ENCODE measurements at places on chromosomes 5 and 9. TPM values are rescaled to one million over a fixed set of nuclear protein-coding genes. Genes with fewer than 3 reads are reported as not detected.

Gene SLC46A2
- total RNA-seq = not detected

Gene RHOBTB3
- total RNA-seq = 5.0 TPM

Gene CTSV
- total RNA-seq = not detected

Gene FOXI1
- total RNA-seq = not detected

Gene BTNL3
- total RNA-seq = not detected

Gene CCDC192
- total RNA-seq = not detected

Gene SPATA31D4
- not detected for total RNA-seq

- DNase-seq = no peak
Observed at GRCh38 chr9:75582870-75583269, 307.6 kb upstream of the PCSK5 start.

DNA sequence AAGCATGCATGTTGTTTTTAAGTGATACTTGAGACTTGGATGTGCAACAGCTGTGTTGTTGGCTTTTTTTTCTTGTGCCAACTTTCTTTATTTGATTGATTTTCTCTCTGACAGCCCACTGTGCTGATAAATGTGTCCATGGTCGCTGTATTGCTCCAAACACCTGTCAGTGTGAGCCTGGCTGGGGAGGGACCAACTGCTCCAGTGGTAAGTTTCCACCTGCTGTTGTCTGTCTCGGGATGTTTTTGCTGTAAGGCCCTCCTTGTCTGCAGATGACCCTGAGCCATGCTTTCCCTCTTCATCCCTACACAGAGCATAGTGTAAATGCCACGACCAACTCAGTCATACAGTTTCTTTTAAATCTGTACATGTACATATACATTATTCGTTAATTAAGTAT is 79.2 kb downstream of the MEGF10 start:
- no peak for DNase-seq

DNA sequence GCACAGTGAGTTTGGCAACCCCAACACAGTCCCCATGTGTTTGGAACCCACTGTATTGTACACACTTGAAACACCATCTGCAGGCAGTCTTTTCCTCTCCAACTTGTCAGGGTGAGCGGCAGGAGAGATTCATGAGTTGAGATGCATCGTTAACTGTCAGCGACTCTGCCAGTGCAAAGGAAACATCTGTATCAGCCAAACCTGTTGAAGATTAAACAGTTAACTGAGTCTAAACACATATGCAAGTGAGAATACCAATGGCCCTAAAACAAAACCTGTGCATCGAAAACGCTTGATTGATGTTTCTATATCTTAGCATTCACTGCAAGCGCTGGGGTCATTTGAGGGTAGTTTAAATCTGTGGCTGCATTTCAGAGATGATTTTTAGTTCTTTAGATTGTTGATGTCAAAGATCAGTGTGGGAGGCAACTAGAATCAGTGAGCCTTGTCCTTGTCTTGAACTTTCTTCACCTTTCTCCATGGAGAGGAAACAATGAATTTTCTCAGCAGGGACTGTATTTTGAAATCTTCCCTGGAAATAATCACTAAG is 41.3 kb upstream of the PAM start:
- DNase-seq = no peak

DNA sequence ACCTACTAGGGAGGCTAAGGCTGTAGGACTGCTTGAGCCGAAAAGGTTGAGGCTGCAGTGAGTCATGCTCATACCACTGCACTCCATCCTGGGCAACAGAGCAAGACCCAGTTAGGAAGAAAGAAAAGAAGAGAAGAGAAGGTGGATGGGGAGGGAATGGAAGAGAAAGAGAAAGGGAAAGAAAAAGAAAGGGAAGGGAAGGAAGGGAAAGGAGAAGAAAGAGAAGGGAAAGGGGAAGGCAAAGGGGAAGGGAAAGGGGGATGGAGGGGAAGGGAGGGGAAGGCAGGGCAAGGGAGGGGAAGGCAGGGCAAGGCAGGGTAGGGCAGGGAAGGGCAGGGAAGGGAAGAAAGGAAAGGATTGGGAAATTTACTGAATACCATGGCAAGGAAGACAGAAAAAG is 157.0 kb downstream of the ACTL7B start:
- DNase-seq = no peak

GRCh38 chr5:163760498-163760897 is 255.1 kb downstream of the MAT2B start:
- DNase-seq = no peak

DNA sequence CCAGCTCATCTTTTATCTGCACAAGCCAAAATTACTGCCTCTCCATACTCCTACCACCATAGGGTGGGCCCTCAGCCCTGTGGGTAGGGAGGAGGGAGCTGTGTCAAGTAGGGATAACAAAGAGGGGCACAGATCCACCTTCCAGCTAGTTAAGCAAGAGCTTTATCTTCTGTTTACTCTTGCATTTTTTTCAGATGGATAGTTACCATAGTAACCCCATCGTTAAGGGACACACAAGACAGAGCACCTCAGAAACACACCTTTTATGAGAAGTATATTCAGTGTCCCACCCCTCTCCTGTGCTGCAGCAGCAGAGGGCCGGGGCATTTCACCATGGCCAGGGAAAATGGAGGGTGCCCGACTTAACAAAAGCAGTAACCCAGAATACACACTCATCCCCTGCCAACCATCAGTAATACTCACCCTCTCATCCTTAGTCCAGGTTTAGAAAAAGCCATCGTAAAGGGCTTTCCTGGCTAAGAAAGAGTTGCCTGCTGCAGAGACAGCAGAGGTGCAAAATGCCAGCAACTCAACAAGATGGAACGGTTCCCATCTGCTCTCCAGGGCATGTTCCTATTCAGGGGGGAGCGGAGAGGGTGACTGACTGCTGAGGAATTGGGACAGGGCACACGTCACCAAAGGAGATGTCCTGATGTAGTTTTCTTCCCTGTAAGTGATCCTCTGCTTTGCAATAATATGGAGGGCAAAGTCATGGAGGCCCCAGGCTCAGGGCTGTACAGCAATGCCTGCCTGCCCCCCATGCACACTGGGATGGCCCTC is 25.1 kb downstream of the MACROH2A1 start:
- no peak for DNase-seq

- no peak for DNase-seq
Observed at GRCh38 chr9:131620764-131621520, 75.6 kb downstream of the PRRT1B start.

GRCh38 chr5:82336226-82336958 is 58.2 kb upstream of the RPS23 start:
- no peak for DNase-seq

DNA sequence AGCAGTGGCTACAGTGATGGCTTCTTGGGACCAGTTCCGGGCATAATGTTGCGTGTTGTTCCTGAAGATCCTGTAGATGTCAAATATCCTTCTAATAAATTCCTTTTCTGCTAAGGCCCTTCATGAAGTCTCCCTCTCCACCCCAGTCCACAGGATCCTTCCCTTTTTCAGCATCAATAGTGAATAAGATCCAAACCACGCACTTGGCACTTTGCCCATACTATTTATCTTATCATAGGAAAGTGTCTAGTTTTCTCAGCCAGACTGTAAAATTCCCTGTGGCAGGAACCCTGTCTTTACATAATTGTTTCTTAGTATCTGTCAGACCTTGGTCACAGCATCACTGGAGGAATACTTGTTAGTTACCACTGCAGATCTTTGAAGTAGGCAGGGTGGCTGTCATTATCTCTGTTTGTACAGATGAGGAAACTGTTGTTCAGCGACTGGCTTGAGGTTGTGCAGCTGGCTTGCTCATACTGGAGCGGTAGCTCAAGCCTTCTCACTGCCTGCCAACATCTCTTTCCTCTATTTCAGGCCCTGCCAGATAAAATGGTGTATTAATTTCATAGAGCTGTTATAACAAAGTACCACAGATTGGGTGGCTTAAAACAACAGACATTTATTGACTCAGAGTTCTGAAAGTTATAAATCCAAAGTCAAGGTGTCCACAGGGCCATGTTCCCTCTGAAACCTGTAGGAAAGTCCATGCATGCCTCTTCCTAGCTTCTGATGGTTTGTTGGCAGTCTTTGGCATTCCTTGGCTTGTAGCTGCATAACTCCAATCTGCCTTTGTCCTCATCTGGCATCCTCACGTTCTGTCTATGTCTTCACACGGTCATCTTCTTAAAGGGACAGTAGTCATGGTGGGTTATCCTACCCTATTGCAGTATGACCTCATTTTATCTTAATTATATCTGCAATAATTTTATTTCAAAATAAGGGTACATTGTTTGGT is 33.5 kb upstream of the APC start:
- DNase-seq = no peak

GRCh38 chr5:141476132-141476911 is 556 bp downstream of the PCDHGC3 start:
- no peak for DNase-seq

- no peak for DNase-seq
Observed at GRCh38 chr5:14309878-14310531, 166.9 kb downstream of the TRIO start.

GRCh38 chr5:147863454-147864158 is 14.9 kb upstream of the SCGB3A2 start:
- DNase-seq = no peak

DNA sequence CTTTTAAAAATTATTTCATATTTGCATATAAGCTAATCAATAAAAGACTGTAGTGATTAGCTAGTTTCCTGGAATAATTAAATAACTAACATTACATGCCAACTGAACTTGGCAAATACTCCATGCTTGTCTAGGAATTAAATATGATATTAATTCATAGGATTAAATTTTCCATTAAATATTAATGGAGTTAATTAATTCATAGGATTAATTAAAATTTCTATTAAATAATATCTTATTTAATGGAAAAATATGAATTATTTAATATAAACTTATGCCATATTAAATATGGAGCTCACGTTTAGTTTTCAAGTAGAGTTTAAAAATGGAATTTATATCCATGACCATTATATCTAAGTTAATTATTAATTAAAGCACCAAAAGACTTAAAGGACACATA is 517.8 kb upstream of the DAB2 start:
- no peak for DNase-seq

DNA sequence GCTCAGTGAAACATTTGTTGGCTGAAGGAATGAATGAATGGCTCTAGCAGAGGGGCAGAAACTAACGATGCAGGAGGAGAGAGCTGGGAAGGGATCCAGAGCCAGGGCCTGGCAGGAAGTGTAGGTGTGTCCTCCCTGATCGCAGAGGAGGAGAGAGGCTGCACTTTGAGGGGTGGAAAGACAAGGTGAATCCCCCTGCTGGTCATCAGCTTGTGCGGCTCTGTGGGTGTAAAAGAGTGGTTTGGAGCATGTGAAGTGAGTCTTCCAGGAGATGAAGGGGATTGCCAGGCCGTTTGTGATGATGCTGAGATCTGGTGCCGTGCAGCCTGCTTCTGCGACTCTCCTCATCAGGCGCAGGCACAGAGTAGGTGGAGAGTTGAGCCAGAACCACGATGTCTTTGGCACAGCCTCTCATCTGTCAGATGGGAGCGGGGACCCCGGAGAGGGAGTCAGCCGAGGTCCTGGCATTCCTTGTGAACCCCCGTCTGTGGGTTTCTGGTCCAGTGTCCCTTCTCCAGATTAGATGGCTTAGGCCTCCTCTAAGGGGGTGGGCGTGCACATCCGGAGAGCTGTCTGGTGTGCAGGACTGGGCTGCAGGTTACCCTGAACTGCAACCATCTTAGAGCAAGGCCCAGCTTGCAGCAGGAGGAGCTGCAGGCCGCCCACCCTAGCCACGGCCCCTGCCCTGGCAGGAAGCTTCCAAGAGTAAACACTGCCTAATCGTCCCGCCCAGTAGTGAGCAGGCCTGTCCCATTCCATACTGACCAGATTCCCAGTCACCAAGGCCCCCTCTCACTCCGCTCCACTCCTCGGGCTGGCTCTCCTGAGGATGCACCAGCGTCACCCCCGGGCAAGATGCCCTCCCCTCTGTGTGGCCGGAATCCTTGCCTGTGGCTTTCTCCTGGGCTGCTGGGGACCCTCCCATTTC is at the start of gene ADAMTS13:
TSS of gene ADAMTS13 (plus strand) at position 753 of the 928 bp plus-strand sequence. CDS start at position 830, 77 bp downstream.
- no peak for DNase-seq

- no peak for DNase-seq
Observed at GRCh38 chr5:9301200-9301599, 244.7 kb downstream of the SEMA5A start.

DNA sequence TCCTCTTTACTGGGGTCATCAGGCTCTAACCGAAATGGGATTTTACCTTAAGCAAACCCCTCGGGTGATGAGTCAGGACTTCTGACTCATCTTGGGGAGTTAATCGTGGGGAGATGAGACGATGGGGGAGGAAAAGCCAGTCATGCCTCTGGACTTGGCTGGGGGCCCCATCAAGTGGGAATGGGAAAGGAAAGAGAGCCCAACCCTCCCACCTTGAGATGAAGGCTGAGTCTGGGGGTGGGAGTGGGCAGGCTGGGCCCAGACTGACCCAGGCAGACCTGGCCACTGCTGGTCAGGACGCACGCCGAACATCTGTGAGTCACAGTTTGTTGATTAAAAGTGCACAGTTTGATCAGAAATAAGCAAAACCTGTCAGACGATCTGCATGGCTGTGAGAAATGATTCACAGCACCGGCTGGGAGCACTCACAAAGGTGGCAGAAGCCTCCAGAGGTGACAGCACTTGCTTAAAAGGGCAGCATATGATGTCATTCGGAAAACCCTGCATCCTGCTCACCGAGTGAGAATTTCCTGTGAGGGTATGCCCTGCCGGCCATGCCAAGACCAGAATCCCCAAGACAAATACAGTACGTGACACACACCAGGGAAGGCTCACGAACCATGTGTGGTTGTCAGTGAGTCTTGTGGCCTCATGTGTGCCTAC is 50.0 kb upstream of the SLC25A51 start:
- DNase-seq = no peak

DNA sequence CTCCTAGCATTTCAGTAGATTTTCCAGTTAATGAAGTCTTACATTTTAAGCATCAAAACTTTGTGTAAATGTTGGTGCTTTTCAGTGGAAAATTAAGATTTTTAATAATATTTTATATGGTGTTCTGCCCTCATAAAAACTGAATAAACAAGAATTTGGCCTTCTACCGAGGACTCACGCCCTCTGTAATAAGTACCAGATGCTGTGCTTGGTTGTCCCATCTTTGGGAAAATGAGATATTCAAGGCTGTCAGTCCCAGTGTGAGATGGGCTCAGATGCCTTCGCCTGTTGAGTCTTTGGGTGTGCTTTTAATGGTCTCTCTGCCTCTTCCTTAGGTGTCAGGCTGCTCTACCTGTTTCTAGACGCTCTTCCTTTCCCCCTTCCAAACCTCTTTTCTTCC is 28.7 kb downstream of the GALNT12 start:
- no peak for DNase-seq

DNA sequence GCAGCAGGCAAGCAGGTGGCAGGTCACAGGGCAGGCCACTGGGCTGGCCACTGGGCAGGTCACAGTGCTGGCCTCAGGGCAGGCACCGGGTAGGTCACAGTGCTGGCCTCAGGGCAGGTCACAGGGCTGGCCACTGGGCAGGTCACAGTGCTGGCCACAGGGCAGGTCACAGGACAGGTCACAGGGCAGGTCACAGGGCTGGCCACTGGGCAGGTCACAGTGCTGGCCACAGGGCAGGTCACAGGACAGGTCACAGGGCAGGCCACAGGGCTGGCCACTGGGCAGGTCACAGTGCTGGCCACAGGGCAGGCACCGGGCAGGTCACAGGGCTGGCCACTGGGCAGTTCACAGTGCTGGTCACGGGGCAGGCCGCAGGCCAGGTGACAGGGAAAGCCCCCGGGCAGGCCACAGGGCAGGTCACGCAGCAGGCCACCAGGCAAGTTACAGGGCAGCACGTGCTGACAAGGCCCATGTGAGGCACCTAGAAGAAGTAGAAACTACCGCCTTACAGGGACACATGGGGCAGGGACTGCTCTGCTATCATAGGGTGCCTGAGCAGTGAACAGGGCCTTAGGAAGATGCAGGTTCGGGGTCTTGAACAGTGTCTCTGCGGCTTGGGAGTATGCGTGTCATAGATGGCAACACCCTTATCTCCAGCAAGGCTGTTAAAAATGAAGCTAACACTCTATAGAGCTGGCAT is 18.6 kb upstream of the MED10 start:
- DNase-seq = no peak

GRCh38 chr5:677131-678101 is 15.7 kb downstream of the TPPP start:
- DNase-seq = no peak
